GM20000 (cell line): ENCODE measurements at places on chromosomes 16 and 17.

DNA sequence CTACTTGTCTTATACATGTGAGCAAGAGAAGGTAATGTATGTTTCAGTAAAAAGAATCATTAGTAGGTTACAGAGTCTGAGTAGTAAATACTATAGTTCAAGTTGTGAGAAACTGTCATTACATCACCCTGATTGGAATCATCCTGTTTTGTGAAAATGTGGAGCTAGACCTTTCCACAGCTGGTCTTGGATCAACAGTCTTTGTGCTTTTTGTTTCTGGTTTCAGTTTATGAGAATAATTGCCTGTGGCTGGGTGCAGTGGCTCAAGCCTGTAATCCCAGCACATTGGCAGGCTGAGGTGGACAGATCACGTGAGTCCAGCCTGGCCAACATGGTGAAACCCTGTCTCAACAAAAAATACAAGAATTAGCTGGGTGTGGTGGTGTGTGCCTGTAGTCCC lies 19.7 kb upstream of the SHISA9 start:
- DNase-seq = no peak

DNA sequence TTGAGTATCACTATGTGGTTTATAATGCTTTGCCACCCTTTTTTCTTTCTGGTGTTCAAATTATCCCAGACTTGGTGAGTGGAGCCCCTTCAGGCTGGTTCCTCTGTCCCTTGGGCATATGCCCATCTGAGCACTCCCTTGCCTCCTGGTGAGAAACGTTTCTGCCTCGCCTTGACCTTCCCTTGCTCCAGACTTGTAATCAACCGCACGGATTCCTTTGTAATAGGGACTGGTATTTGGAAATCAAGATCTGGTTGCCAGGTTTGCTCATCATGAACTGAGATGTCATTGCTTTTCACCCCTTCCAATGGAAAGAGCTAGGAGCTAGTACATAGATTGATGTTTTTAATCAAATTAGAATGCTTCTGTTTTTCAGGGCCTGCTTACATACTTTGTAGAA lies 43.7 kb downstream of the SEC14L1 start:
- no peak for DNase-seq

GRCh38 chr16:66850115-66850815 lies 6.1 kb downstream of the CA7 start:
- DNase-seq = no peak

- no peak for DNase-seq
Measured at GRCh38 chr16:29779474-29779873, 1.4 kb downstream of the ZG16 start.

GRCh38 chr16:65271996-65272395 lies 150.1 kb upstream of the CDH11 start:
- no peak for DNase-seq

DNA sequence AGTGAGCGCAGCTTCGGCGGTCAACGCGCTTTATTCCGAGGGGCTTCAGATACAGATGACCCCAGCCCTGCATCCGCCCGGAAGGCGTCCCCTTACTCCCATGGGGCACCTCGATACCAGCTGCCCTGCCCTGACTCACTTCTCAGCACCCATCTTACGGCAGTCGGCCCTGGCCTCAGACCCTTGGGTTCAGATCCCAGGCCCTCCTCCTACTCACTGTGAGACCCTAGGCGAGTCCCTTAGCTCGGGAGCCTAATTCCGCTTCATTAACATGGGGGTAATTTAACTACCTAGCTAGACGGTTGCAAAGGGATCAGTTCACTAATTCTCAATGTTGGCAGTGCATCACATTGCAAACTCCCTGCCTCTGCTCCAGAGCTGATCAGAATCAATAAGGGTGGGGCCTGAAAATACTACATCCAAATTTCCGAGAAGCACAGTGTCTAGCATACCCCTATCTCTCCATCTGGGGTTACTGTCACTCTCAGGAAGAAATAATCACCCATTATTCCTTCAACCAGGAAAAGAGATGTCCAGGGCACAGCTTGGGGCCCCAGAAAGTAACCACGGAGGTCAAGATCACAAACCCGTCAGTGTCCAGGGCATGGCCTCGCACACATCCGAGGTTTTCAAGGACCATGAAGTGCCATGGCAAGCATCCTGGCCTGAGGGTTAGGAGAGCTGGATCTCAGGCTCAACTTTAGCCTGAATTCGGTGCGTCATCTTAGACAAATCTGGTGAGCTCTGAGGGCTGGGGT lies 415 bp upstream of the FLOT2 start:
- no peak for DNase-seq

GRCh38 chr16:30585022-30585399 lies 486 bp downstream of the ZNF785 start:
- peak; percentile 53 for DNase-seq

- DNase-seq = no peak
Measured at GRCh38 chr17:40338941-40339649, 25.4 kb downstream of the GJD3 start.

GRCh38 chr17:58513965-58514769 lies at the start of gene MTMR4:
Gene MTMR4 (minus strand): TSS chr17:58514638. CDS start chr17:58514407, 231 bp downstream.
- DNase-seq = peak; percentile 94

DNA sequence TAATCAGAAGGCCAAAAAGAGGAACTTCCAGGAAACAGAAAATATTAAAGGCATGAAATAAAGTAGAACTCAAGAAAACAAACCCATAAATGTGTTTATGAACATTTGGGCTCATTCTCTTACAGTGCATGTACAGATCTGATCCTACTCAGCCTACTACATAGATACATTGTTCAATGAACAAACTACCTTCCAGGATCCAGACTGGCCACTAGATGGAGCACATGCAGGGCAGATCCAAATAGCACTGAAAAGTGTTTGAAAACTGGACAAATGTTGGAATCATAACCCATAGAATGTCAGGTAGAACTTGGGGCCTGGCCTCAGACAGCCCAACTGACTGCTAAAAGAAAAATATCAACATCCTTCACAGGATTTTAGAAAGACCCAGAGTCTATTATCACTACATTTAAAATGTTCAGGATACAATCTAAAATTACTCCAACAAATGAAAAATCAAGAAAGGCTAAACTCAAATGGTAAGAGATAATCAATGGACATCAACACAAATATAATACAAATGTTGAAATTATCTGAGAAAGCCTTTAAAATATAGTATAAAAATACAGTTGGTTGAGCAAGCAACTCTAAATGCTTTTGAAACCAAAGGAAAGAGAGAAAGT lies 122.4 kb upstream of the NUDT7 start:
- DNase-seq = peak; percentile 19

- DNase-seq = no peak
Measured at GRCh38 chr17:51362811-51363585, 102.7 kb downstream of the UTP18 start.

DNA sequence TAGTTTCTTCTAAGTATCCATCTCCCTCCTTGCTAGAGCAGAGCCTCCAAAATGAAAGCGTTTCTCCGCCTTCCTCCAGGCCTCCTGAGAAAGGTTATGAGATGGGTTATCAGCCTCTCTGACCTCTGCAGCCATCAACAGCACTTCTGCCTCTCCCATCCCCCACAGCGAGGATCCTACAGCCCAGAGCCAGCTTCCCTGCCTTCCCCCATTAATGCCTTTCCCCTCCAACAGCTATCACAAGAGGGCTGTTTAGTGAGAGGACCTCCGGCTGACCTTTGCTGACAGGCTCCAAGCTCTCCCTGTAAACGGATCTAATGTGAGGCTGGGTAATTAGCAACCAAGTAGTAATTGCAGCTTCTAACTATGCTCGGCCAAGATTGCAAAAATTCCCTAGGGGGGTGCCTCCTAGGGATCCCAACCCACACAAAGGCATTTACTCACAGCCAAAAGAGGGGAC lies 55.8 kb downstream of the ZFHX3 start:
- no peak for DNase-seq

GRCh38 chr16:88376835-88377726 lies 5.7 kb upstream of the ZNF469 start:
- peak; percentile 36 for DNase-seq

DNA sequence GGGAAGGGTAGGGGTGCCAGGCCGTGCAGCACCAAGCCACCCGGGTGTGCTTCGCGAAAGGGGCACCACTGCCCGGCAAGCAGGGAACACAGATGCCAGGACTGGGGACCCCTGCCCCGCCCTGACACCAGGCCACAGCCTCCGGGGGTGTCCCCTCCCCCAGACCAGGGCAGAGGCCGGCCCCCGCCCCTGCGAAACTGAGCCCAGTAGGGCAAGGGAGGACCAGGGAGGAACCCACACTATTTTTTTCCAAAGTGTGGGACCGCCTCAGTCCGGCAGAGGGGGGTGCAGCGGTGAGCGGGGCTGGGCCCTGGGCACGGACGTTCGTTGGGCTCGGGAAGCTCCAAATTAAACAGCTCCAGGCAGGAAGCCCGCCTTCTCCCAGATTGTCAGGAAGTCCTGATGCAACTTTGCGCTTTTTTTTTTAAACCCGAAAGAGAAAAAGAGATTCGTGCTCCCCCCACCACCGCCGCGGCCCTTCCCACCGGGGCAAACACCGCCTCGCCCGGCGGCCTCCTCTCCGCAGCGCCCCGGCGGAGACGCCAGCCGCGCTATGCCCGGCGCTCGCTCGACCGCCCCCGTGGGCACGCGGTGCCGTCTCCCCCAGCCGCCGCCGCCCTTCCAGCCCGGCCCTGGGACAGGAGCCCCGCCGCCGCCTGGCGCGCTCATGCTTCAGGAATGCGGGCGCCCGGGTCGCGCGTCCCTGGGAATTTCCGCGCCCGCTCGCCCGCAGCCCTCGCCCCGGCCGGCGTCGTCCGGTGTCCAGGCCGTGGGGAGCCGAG lies 755 bp downstream of the PIEZO1 start:
- DNase-seq = peak; percentile 72

GRCh38 chr16:78639775-78640174 lies 540.3 kb downstream of the WWOX start:
- no peak for DNase-seq

DNA sequence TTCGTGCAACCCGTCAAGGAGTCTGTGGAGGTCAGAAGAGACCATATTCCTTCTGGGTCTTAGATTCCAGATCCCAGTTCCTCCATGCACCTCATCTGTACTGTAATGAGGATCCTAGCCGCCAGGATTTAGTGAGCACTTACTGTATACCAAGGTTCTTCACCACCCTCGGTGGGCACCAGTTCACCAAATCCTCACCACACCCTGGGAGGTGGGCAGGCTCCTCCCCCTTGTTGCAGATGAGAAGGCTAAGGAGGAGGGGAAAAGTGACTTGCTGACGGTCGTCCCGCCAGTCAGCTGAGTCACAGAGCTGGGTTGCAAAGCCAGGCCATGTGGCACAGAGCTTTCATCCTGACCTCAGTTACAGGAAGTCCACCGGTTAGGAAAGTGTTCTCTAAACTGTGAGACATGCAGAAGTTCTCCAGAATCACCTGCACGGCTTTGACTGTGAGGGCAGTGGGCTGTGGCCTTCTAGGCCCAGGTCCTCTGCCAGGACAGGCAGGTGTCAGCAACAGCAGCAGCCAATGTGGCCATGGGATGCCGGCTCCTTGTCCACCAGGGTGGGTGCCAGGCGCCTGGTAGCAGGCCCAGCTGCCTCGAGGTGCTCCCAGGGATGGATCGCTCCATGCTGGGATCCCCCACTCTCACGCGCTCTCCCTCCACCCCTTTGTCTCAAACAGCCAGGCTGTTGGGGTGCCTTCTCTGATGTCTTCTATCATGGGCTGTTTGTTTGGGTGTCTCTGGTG lies 240.3 kb upstream of the GSE1 start:
- no peak for DNase-seq

DNA sequence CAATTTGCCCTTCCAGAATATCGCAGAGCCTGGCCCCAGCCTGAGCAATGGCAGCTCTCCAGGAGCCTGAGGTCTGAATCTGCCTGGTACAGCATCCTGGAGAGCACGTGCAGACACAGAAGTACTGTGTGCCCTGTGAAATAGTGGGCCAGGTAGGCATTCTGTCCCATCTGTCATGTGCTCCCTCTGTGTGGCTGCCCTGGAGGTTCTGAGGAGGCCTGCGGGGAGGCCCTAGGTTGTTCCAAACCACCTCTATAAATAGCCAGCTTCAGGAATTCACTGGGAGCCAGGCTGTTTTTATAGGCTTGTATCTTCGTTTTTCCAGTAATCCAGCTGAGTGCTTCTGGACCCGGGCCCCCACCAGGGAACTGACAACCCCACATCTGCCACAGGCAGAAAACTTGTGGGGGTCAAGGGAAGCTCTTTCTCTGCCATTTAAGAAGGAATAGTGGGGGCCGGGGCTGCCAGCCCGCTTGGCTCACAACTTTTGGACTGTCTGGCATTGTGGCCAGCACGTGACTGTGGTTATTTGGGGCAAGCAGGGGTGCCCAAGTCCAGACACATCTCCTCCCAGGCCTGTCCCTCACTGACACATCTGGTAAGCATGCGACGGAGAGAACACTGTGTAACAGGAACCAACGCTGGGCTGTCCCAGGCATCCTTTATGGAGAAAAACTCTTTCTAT lies 356.3 kb upstream of the TNRC6C start:
- no peak for DNase-seq

- no peak for DNase-seq
Measured at GRCh38 chr17:59487161-59487873, 78.1 kb upstream of the DHX40 start.

DNA sequence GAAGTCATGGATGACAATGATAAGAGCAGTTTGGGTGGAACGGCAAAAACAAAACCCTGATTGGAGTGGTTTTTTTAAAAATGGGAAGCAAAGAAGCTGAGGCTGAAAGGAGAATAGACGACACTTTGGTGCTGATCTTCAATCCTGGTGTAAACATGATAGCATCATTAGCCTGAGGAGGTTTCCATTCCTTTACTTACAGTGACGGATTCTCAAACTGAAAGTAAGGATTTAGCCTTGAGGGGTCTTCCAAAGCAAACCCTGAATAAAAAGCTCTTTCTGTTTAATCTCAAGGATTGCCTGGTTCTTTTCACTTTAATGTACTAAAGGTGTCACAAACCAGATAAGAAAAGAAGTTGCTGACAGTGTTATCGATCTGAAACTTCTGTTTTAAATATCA lies 69.3 kb downstream of the KCNJ2 start:
- no peak for DNase-seq

DNA sequence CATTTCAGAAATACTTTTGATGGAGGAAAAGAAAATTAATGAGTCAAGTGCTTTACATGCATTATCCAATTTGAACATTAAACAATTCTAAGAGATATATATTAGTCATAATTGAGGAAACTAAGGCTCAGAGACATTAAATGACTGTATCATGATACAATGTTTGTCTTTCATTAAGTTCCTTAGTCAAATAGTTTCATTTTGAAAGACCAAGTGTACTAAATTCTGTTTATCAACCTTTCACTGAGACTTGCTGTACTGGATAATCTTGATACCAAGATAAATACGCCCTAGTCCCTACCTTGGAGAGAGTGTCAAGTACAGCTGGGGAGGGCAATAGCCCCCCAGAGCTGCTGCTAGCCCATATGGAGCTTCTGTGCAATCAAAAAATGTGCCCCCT lies 24.2 kb downstream of the TOM1L2 start:
- DNase-seq = no peak

GRCh38 chr16:88378401-88378800 lies 4.4 kb upstream of the ZNF469 start:
- no peak for DNase-seq

- no peak for DNase-seq
Measured at GRCh38 chr17:36196131-36196486, 449 bp downstream of the CCL3L1 start.
